ENCODE measurements at places on chromosomes 6 and 20.

DNA sequence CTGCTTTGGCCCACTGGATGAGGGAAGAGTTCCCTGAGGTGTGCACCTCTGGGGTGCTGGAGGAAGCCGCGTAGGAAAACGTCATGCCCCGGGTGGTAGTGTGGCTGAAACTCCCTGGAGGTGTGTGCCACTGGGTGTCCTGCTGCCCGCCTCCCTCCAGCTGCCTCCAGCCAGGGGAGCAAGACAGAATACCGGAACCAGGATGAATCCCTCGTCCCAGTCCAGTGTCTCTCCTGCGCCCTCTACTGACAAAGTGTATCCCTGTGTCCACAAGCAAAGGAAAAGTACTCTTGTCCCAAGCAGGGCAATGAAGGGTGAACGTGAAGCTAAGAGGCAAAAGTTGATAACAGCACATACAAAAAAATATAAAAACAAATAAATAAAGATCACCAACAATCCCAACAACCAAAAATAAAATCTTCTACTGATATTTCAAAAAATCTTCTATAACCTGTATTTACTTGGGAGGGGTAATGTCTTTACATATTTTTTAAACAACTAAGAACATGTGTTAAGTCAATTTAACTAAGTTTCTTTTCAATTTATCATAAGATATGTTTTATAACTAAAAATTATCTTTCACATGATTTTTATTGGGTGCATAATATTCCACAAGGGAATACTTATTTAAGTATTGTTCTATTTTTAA, 437.6 kb downstream of the MAFB start:
- no peak for DNase-seq

DNA sequence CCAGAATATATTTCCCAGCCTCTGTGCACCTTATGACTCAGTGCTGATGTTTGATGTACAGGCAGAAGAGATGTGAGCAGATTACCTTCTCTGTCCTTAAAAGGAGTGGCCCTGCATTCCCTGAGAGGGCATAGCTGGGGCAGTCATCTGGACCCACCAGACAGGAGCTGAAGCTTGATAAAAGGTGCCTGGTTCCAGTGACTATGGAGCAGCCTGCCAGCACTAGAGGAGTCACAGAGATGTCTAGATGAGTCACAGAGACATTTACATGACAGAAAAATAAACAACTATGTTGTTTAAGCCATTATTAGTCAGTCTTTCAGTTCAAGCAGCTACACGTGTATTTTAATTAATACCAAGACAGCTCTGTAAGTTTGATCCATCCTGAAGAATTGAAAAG, 237.1 kb upstream of the MOCS1 start:
- DNase-seq, result no peak

DNA sequence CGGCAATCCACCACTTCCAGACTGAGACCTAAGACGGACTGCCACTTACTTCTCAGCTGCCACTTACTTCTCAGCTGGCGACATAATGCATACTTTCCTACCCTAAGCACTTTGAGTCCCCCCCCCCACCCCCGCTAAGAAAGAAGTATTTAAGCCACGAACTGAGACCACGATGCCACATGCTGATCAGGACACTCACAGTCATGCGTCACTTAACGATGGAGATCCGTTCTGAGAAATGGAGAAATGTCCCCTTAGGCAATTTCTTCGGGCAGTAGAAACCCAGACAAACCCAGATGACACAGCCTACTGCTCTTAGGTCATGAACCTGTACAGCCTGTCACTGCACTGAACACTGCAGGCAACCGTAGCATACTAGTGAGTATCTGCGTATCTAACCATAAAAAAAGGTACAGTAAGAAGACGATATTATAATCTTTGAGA, 690 bp downstream of the IFNGR1 start:
- DNase-seq, result no peak

- no peak for DNase-seq
Measured at GRCh38 chr20:46232539-46232938, 75.8 kb downstream of the CDH22 start.

DNA sequence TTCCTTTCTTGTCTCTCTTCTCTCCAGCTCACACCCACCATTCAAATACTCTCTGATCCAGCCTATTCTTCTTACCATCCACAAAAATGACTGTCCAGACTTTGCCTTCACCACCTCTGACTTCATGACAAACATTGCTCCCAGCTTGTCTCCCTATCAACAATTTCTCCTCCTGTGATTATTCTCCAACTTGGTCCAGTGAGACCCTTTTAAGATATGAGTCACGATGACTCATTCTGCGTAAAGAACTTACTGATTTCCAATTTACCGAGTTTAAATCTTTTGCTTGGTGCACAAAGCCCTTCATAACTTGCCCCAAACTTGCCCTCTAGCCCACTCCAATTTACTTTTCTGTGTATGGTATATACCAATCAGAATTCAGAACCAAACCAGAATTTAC, 833.2 kb downstream of the MAFB start:
- no peak for DNase-seq

DNA sequence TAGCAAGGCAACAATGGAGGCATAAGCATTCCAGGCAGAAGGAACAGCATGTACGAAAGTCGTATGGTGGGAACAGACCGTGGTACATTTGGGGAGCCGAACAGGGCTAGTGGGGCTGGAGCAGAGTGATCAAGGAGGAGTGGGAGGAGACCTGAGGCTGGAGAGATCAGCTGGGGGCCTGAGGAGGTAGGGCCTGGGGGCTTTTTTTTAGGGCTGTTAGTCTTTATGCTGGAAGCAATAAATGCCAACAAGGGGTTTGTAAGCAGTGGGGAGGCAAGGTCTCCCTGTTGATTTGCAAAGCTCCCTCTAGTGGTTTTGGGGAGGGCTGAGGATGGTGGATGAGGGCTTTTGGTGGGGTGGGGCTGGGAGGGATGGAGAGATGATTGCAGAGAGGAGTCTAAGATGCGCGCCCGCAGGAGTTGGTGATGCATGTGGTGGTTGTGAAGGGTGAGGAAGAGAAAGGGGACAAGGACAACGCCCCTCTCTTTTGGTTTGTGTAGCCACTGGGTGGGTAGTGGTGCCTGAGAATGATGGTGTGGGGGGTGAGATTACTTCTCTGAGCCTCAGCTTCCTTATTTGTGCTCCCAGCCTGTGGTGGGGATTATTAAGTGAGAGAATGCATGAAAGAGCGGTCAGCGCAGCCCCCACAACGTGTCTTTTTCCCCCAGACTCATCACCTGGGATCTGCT, 74.1 kb upstream of the TOX2 start:
- DNase-seq, result no peak

GRCh38 chr6:104789770-104790190, 69.9 kb downstream of the HACE1 start:
- DNase-seq, result no peak

DNA sequence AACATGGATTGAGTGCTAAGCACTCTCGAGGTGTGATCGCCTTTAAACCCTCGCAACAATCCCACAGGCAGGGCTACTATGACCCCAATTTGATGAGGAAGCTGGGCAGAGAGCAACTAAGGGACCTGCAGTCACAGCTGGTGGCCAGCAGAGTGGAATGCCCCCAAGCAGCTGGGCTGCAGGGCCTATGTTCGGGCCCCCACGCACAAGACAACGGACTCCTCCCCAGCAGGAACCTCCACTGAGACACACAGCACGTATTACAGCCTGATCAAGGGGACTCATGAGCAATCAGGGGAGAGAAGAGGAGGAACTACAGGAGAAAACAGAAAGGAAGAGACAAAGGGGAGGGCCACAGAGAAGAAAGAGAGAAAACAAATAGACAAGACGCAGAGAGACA, 21.7 kb downstream of the CST7 start:
- no peak for DNase-seq

- no peak for DNase-seq
Measured at GRCh38 chr6:25866011-25866410, 8.0 kb downstream of the SLC17A3 start.

GRCh38 chr6:7424967-7425807, 35.6 kb downstream of the RIOK1 start:
- no peak for DNase-seq

DNA sequence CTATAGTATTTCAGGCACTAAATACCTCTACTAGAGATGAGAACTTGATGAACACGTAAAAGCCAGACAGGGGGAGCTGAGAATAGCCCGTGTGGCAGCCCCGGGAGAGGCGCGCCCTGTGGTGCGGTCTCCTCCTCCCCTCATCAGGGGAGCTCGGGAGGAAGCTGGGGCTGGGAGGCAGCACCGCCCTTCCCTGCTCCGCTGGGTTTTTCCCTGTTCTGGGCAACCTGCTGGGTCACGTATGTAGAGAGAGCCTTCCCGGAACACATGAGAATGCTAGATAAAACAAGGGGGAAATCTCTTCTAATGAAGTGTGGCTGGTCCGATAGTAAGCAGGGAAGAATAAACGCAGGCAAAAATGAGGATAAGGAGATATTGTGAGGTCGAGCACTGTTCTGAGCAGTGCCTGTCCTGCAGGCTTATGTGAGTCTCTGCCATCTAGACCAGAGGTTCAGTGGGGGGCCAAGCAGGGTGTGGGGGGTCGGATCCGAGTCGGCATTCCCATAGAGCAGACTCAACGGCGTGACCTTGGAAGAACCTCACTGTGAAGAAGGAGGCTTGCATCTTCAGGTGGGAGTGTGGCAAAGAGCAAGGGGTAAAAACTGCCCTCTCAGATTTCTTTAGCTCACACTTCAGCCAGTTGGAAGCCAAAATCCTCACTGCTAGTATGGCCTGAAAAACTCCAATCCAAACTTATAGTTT, 13.4 kb upstream of the RPS6KA2 start:
- DNase-seq, result no peak

GRCh38 chr6:42197555-42198362, 3.0 kb upstream of the GUCA1B start:
- no peak for DNase-seq

GRCh38 chr6:154786144-154786868, 53.1 kb downstream of the SCAF8 start:
- no peak for DNase-seq

DNA sequence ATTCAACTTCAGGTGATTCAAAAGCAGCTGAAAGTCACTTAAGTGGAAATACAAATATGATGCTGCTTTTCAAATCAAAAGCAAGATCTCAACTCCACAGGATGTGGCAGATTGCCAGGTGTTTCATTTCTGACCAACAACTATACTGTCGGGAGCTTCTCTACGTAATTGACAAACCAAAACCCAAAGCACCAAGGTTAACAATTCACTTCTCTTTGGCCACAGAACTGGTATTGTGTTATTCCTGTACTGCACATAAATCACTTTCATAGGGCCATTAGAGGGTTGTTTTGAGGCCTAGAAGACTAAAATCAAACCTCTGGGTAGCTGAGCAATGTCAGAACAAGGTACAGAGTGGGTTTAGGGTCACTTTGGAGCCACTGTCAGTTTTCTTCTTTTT, 169.7 kb downstream of the HAO1 start:
- no peak for DNase-seq

GRCh38 chr20:32789896-32790750, 27.9 kb downstream of the DNMT3B start:
- DNase-seq, result peak; percentile 41

GRCh38 chr20:19875376-19876221, 117.5 kb downstream of the RIN2 start:
- DNase-seq, result no peak

GRCh38 chr6:104799134-104799657, 60.5 kb downstream of the HACE1 start:
- no peak for DNase-seq

GRCh38 chr6:131669891-131670290, 31.3 kb downstream of the OR2A4 start:
- no peak for DNase-seq

DNA sequence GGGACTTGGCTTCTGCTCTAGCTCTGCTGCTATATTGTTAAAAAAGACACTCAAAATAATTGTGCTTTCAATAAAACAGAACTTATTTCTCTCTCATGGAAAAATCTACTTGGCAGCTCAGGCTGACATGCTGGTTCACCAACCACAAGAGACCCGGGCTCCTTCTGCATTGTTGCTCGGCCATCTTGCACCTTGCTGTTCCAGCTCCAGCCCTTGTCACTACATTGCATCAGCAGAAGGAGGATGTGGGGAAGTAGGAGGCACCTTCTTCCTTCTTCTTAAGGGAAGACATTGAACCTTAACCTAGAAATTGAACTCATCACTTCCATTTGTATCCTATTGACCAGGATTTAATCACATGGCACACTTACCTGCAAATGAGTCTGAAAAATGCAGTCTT, 6.6 kb upstream of the C20orf202 start:
- DNase-seq, result no peak

- peak; percentile 53 for DNase-seq
Measured at GRCh38 chr6:169990095-169991030, 238.9 kb downstream of the ERMARD start.

DNA sequence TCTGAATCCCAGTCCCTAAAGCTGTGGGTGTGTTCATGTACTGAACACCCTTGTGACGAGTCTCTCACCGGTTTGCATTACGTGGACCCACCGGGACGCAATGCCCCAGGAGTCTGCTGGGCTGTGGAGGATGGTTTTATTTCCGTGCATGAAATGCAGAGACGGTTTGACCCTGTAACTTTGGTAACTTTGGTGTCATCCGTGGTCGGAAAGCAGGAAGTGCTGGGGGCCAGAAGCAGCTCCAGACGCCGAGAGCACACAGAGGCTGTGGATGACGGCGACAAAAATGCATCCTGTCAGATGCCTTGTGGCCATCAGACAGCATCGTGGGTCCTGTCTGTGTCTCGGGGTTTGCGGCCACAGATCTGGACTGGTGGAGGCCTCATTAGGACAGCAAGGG, 7.2 kb downstream of the BHLHE23 start:
- no peak for DNase-seq

DNA sequence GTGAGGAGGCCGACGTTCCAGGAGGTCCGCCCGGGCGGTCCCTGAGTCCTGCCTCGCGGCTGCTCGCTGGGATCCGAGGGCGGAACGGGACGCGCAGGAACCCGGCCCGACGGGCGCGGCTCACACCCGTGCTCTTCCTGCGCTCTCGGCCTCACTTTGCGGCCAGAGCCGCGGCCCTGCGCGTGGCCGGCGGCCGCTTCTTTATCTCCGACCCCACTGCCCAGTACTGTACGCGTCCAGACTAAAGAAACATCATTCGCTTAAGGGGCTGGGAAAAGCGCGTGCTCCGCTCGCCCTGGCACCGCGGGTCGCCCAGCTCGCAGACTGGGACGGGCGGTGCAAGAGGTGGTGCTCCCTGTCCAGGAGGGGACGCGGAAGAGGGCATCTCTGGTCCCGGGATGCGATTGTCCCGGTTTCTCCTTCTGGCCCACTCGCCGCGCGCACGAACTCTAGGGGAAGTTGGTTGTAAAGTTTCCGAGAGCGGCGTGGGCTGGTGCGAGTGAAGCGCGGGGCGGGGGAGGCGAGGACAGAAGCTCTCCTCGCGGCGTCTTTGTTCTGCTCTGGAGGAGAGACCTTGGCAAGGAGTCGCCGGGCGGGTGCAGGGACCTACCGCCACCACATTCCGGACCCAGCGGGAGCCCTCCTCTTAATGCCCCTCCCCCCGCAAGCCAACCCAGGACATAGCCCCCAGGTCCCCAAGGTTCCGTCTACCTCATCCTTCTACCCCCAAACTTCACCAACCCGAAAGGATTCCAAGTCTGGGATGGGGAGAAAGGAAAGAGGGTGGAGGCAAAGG, 71.0 kb downstream of the SOX4 start:
- no peak for DNase-seq

Data from stimulated activated CD4-positive, alpha-beta T cell treated with anti-CD3 and anti-CD28 coated beads, TNF-alpha, amount 100 ng/mL, for 48 hours (primary cell).